ENCODE measurements at places on chromosomes 1 and 21. TPM values are rescaled to one million over a fixed set of nuclear protein-coding genes. Genes with fewer than 3 reads are reported as not detected.

The TXLNA gene
- 19.9 TPM for polyA plus RNA-seq

The CYP4A11 gene
- polyA plus RNA-seq = 384 TPM

GRCh38 chr1:154431586-154432373, 26.6 kb downstream of the IL6R start:
- no peaks in the 10 kb centered on the region for H3K27me3 ChIP-seq
- H3K27ac ChIP-seq = no peak overlapping the region
- H3K36me3 ChIP-seq = peaks cover 3% of the 10 kb centered on the region
- DNase-seq = no peak
- H3K4me1 ChIP-seq = peaks cover 27% of the 10 kb centered on the region

- H3K4me1 ChIP-seq = peaks cover 3% of the 10 kb centered on the region
- H3K4me3 ChIP-seq = peak overlapping the region; percentile 20
- DNase-seq = peak; percentile 92
- H3K36me3 ChIP-seq = no peaks in the 10 kb centered on the region
- H3K27me3 ChIP-seq = no peaks in the 10 kb centered on the region
These were observed 39.2 kb downstream of the CDK18 start for GRCh38 chr1:205543351-205544301.

- H3K4me1 ChIP-seq = peaks cover 13% of the 10 kb centered on the region
- no peak overlapping the region for H3K27ac ChIP-seq
- H3K4me3 ChIP-seq = no peak overlapping the region
- no peak for DNase-seq
- peaks cover 3% of the 10 kb centered on the region for H3K36me3 ChIP-seq
These were observed 12.7 kb upstream of the RAB42 start for GRCh38 chr1:28579401-28579800.

DNA sequence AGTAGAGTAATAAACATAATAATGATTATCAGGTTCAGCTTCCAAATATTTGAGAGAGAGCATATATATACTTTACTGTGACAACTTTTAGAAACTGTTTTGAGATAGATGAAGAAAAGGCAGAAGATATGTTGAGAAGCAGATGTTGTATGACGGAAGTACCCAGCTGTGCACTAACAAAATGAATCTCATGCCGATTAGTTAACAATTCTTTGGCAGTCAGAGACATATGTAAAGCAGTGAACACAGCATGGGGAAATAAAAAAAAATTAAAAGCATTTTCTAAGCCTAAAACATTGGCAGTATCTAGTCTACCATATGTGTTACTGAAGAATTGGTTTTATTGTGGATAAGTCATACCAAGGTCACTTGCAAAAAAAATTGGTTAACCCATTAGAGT, 51.8 kb downstream of the MAGI3 start:
- no peaks in the 10 kb centered on the region for H3K27me3 ChIP-seq
- H3K4me1 ChIP-seq = no peaks in the 10 kb centered on the region

GRCh38 chr1:76496871-76497270, 370.4 kb upstream of the ST6GALNAC5 start:
- DNase-seq = no peak
- H3K27me3 ChIP-seq = no peaks in the 10 kb centered on the region
- no peak overlapping the region for H3K4me3 ChIP-seq
- no peak overlapping the region for H3K27ac ChIP-seq
- no peaks in the 10 kb centered on the region for H3K4me1 ChIP-seq

DNA sequence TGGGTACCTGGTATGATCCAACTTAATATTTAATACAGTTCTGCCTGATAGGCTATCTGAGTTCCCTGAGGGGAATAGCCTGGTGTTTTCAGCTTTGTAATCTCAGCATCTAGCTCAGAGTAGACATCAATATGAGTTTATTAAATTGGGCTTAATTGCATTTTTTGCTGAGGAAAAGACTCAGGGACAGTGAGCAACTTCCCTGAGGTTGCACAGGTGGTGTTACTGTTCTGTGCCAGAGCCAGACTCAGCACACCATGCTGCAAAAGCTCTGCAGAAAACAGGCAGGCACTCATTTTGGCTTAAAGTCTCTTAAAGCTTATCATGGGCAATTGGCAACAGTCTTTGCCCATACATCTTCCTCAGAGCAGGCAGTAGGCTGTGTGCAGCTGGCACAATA, 90.5 kb upstream of the JUN start:
- H3K36me3 ChIP-seq = no peaks in the 10 kb centered on the region
- H3K4me3 ChIP-seq = no peak overlapping the region
- peaks cover 6% of the 10 kb centered on the region for H3K4me1 ChIP-seq
- H3K27ac ChIP-seq = no peak overlapping the region
